ENCODE measurements at places on chromosomes 5 and 9. TPM values are rescaled to one million over a fixed set of nuclear protein-coding genes. Genes with fewer than 3 reads are reported as not detected.

IL17B gene
- not detected for total RNA-seq

ACER2 gene
- total RNA-seq: 2.8 TPM

MZB1 gene
- not detected for total RNA-seq

NDST1 gene
- 94.3 TPM for total RNA-seq

ABLIM3 gene
- 4.2 TPM for total RNA-seq

UNC5A gene
- total RNA-seq: not detected

HABP4 gene
- 6.7 TPM for total RNA-seq

DNA sequence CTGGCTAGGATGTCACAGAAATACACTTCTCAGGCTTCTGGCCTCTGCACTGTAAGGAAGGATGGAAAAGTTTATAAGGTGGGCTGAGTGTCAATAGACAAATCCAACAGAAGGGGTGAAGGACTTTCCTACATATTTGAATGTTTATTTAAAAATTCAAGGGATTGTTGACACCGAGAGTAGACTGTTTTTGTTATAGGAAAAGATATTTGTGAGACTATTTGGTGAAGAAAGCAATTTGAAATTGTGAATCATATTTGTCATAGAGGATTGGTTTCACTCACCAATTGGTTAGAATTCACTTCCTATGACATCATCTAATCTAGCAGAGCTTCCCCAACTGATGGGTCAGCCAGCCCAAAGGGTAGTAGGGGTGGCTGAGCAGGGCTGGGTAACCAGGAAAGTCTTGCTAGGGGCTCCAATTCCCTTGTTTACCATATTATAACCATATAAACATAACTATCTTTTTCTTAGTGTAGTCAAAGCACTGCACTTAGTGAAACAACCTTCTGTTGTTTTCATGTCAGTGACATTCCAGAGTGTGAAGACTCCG lies 14.9 kb upstream of the MEGF10 start:
- DNase-seq: no peak

DNA sequence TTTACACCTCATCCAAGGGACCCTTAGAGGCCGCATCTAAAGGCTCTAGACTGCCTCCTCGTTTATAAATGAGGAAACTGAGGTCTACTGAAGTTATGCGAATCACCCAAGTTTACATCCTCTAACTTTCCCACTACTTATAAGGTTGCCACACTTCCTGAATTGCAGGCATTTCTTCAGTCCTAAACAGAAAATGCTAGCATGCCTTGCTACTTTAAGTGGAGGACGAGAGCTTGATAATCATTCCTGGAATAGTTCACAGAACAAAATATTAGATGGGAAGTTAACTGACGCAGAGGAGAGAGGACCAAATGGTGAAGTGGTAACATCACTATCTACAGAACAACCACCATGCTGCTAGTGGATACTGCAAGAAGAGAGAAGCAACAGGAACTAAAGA lies 85.8 kb downstream of the GNAQ start:
- DNase-seq: no peak

- no peak for DNase-seq
Measured at GRCh38 chr5:56487528-56488115, 254.5 kb upstream of the ANKRD55 start.

- DNase-seq: no peak
Measured at GRCh38 chr5:91956738-91957137, 573.6 kb upstream of the ARRDC3 start.

- DNase-seq: no peak
Measured at GRCh38 chr9:81227507-81228245, 461.7 kb downstream of the TLE1 start.

- DNase-seq: no peak
Measured at GRCh38 chr9:135032868-135033460, 54.5 kb upstream of the OLFM1 start.

- no peak for DNase-seq
Measured at GRCh38 chr5:53277491-53277890, 167.9 kb upstream of the MOCS2 start.

- peak; percentile 73 for DNase-seq
Measured at GRCh38 chr5:138641547-138642298, 66.5 kb upstream of the HSPA9 start.

GRCh38 chr5:40578501-40579451 lies 100.9 kb upstream of the PTGER4 start:
- DNase-seq: no peak

DNA sequence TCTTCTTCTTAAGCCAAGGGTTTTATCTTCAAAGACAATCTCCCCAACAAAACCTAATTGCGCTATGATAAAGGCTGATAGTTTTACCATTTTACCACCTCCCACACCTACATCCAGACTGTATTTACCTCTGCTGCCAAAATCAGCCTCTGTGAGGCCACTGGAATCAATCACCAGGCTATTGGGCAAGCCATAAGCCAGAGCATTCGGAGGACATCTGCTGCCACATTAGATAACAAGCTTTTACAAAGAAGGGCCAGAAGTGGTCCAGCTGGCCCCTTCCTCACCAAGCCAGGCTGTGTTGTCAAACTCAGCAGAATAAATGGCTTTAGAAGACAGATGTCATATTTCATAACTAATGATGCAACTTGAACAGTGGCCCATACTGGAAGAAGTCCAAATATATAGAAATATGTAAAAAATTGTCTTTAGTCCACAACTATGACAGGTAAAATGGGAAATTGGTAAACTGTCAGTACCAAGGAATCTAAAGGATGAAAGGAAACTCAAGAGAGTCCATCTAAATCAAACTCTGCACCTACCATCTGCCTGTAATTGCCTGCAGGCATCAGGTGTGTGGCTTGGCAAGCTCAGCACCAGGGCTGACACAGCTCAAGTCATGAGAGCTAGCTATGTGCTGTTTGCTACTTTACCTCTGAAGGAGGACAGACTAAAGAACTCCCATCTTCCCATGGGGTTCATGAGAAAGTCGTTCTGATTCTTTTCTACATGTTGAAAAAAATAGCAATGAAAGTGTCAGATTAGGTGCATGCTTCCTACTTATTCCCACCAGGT lies 16.1 kb downstream of the SLC45A2 start:
- DNase-seq: no peak

DNA sequence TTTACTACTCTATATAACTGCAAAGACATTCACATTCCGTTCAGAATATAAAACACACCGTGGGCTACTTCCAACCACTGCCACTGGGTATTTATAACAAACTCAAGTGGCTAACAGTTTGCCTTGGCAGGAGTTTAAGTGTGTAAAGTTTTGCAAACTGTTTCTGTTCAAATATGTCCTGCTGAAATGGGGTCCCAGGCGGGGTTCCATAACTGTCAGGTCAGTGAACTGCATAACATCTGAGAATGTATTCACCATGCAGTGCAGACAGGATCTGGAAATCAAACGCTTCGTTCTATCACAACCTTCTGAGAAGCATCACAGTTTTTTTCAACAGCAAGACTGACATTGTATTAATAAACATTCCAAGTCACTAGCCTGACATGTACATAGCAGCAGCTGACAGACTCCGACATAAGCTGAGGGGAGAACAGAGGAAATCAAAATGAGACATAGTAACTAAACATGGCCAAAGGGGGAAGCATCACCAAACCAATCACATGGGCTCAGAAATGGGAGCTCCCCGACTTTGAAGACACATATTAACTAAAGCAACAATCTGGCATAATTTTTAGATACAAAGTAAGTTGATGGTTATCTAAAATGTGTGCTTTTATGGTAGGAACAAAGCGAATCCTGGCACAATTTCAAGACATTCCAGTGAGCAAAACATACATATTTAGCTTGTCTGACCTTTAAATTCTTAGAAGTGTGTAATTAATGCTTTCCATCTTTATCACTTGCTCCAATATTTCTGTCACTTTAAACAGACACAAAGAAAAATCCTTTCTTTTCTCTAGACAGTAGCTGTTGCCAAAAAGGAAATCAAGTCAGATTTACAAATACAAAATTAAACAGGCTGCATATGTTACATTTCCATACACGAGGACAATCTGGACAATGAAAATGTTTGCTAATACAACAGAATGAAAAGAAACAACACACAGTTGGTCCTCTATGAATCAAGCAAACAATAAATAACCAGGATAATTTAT lies 156.8 kb downstream of the MAPKAP1 start:
- no peak for DNase-seq

- no peak for DNase-seq
Measured at GRCh38 chr9:110672873-110673510, 4.4 kb downstream of the MUSK start.

GRCh38 chr5:123486951-123487655 lies 24.9 kb upstream of the CSNK1G3 start:
- no peak for DNase-seq

DNA sequence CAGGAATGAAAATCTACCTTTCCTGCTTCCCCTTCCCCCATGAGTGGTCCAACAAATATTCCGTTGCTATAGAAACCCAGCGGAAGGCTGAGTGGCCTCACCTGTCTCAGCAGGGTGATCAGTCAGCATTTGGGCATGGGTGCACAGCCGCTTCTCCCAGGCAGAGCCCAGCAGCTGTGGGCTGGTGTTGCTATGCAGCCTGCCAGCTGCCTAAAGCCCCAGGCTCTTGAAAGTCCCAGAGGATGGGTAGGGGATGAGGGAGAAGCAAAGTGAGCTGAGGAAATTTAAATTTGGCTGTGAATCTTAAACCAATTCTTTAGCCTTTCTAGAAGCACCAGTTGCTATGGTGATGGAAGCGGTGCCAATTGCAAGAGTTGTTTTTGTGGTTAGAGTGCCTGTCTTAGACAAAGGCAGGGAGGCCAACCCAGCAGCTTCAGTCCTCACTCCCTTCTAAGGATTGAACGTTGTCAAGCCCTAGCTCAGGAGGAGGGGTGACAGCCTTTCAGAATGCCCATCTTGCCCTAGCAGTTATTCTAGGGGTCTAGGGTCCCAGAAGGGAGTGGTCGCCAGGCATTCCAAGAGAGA lies 151.5 kb upstream of the PITX1 start:
- peak; percentile 39 for DNase-seq

DNA sequence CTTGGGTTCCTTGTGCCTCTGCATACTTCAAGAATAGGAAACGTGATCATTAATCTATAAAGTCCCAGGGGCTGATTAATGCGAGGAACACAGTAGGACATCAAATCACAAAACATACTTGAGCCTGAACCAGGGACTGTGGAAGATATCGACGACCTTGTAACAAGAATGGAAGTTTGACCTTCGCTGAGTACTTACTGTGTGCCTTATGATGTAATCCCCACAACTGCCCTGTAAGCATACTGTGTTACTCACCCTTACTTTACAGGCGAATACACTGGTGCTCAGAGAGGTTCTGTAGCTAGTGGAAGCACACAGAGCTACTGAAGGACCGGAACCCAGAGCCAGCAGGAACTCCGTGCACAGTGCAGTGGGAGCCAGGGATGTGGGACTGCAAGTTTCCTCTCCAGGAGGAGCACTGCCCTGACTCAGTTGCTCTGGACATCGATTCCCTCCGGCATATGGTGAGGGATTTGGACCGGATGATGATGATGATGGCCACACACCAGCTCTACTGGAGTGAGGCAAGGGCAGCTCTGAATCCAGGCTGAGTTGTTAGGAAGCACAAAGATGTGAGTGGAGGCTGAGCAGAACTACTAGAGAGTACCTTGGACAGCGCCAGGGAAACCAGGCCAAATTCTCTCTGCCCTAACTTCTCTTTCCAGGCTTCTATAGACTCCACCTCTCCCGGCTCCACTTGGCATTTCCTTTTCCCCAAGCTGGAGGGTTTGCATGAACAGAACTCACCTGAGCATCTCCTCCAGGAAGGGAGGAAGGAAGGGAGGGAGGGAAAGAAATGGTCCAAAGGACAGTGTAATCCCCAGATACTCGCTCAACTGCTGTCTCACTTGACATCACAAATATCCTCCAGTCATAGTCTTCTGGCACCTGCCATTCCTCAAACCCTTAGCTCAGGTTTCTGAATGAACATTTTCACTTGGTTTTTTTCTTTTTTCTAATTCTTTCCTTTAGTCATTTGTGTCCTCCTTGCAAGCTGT lies 1.5 kb upstream of the GABBR2 start:
- no peak for DNase-seq

DNA sequence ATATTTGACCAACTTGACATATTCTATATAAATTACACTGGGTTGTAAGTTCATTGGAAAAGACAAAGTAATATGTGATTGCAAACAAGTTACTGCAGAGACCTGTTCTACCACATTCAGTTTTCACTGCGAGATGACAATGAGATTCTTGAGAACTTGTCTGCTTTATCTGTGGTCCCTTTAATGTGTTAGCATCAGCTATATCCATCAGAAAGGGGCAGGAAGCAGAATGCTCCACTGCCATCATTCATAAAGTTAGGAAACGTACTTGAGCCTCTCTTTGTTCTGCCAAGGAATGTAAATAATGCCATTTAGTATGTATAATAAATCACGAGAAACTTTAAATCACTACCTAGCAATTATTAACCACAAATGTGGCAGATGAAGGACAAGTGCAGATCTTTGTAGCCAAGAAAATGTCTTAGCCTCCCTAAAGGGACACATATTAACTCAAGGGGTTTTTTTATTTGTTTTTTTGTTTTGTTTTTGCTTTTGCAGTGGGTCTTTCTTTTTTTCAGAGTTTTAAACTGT lies 59.4 kb downstream of the GIN1 start:
- no peak for DNase-seq

DNA sequence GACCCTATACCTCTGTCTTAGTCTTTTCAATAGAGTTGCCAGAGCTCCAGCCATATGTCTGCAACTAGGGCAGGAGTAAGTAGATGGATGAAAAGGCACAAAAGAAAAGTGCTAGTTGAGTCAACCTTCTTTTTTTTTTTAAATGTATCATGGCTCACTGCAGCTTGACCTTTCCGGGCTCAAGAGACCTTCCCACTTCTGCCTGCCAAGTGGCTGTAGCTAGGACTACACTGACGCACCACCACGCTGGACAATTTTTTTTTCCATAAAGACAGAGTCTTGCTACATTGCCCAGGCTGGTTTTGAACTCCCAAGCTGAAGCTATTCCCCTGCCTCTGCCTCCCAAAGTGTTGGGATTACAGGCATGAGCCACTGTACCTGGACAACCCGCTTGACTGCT lies 27.3 kb downstream of the FOXE1 start:
- no peak for DNase-seq

GRCh38 chr5:1299511-1299850 lies 4.6 kb upstream of the TERT start:
- DNase-seq: no peak
